ENCODE measurements at places on chromosomes 7 and 10. TPM values are rescaled to one million over a fixed set of nuclear protein-coding genes. Genes with fewer than 3 reads are reported as not detected.

- no peak for DNase-seq
Measured at GRCh38 chr10:92829786-92830377, 18.4 kb upstream of the EXOC6 start.

PDK4 gene
- polyA plus RNA-seq, result 183 TPM

DNA sequence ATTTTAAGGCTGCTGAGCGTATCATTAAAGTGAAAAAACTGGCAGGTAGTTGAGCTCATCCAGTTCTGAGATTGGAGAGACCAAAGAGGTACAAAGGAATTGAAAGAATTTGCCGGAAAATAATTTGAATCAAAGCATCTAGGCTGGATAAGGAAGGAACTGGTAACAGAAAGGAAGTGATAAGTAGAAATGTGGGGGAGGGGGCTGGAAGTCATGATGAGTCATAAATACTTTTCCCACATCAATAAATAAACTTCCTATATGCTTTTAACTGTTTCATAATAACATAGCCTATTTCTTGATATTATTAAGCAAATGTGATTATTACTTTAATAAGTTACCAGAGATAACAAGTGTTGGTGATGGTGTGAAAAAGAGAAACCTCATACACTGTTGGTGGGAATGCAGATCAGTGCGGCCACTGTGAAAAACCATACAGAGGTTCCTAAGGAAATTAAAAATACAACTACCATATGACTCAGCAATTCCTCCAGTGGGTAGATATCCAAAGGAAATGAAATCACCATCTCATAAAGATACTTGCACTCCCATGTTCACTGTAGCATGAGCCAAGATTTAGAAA is 27.0 kb downstream of the ZNF438 start:
- no peak for DNase-seq

- DNase-seq, result no peak
Measured at GRCh38 chr7:137829337-137829992, 17.3 kb downstream of the DGKI start.

DNA sequence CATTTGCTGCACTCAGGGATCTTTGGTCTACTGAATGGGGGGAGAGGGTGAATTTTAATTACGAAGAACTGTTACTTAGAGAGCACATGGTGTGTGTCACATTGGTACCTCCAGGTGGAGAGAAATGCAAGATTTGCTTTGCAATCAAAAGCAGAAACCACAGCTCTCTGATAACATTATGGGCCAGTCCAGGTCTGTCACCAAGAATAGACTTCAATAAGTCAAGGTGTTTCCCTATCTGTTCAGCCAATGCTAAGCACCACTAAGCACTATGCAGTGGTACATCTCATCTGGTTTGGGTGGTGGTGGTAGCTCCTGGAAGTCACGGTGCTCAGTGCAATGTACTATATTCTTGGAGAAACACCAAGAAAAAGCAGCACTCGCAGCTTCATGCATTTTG is 119.6 kb upstream of the AFAP1L2 start:
- DNase-seq, result no peak

FMC1 gene
- 34.0 TPM for polyA plus RNA-seq

PRSS2 gene
- 3.2 TPM for polyA plus RNA-seq

LIPJ gene
- polyA plus RNA-seq, result not detected

DENND2A gene
- polyA plus RNA-seq, result 16.9 TPM

- DNase-seq, result no peak
Measured at GRCh38 chr7:55157764-55158105, 138.9 kb downstream of the EGFR start.

DNA sequence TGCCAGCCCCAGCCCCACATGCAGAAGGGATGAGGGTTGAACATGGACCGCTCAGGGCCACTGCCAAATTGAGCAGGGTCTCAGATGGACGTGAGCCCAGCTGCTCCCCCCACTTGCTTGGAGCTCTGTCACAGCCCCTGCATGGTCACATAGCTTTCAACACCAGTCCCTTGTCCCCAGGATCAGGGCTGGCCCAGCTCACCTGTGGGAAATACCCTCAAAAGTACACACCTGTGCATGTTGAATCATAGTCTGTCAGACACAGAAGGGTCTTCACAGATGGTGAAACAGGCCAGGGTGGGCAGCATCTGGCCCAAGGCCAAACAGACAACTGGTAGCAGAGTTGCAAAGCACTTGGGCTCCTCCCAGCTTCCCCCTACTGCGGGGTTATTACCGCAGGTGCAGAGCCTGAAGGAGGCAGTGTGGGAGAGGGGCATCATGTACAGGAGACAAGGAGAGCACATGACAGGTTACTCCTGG is 77.6 kb upstream of the UNC5B start:
- no peak for DNase-seq

DNA sequence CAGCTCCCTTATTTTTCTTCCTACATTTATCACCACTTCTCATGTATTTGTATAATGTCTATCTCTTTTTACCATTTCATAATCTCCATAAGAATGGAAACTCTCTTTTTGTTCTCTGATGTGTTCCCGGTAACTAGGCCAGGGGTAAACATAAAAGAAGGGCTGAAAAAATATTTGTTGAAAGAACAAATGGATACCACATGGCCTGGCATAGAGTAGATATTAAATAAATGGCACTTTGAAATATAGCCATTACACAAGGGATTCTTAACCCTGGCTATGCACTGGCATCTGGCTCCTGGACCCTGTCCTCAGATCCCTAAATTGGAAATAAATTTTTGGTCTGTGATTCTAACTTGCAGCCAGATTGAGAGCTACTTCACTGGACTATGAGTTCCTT is 30.4 kb downstream of the ELAPOR2 start:
- no peak for DNase-seq

- no peak for DNase-seq
Measured at GRCh38 chr7:82382276-82382675, 61.3 kb downstream of the CACNA2D1 start.

ZNF394 gene
- 17.3 TPM for polyA plus RNA-seq

CCDC7 gene
- polyA plus RNA-seq, result 1.2 TPM

BLNK gene
- polyA plus RNA-seq, result 1.9 TPM

GRCh38 chr10:80078448-80079311 is at the start of gene TMEM254:
TSS of gene TMEM254 (plus strand) at chr10:80078665. CDS start at chr10:80078700, 35 bp downstream.
- DNase-seq, result peak; percentile 87

DNA sequence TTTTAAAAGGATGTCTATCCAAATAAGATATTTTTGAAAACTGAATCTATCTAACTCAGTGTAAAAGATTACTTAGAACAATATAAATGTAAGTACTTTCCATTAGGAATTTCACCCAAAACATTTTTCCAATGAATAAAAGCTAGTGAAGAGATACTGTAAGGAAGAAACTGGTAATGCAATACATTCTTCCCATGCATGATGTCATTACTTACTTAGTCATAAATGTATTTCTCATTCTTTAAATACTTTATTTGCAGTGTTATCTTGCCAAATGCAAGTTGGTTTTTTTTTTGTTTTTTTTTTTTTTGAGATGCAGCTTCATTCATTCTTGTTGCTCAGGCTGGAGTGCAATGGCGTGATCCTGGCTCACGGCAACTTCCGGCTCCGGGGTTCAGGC is 265.6 kb downstream of the PHF14 start:
- no peak for DNase-seq

GRCh38 chr10:88618496-88618895 is 31.9 kb downstream of the LIPJ start:
- DNase-seq, result no peak

DNA sequence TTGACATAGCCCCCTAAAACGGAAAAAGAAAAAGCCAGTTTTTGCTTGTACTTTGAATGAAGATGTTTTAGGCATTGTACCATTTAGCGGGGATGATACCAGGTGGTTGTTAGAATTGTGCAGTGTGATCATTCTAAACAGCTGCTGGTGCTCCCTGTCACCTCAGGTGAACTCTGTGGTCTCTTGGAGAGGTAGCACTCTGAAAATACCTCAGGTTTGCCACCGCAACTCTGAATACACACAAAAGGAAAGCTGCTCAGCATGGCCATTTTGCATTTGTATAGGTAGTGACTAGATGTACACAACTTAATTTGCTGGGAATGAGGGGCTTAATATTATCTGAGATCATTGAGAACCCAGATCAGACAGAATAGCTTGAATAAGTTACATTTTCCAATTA is 52.6 kb downstream of the PLEKHA8 start:
- DNase-seq, result no peak

- DNase-seq, result no peak
Measured at GRCh38 chr10:131871673-131872005, 29.2 kb upstream of the PPP2R2D start.

DNA sequence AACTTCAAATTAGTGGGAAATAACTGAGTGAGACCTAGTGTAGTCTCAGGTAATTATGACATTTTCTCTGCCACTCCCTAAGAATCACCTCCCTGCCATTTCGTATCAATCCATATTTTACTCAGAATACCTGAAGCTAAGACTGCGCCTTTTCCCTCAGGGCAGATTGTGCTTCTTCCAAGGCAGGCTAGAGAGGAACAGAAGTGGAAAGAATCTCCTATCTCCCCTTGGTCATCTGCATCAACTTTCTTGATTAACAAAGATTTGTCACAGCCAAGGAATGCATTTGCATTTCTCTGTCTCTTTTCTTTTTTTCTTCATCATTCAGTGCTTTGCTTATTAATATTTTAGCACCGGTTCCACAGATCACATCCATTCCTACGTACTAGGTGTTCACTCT is 119.1 kb downstream of the PTPRZ1 start:
- DNase-seq, result no peak

PROSER2 gene
- polyA plus RNA-seq, result 6.6 TPM

TMEM270 gene
- 0.09 TPM for polyA plus RNA-seq

CLCN1 gene
- 0.05 TPM for polyA plus RNA-seq

- no peak for DNase-seq
Measured at GRCh38 chr7:71312755-71313490, 181.0 kb downstream of the GALNT17 start.

INHBA gene
- 1.0 TPM for polyA plus RNA-seq

DNA sequence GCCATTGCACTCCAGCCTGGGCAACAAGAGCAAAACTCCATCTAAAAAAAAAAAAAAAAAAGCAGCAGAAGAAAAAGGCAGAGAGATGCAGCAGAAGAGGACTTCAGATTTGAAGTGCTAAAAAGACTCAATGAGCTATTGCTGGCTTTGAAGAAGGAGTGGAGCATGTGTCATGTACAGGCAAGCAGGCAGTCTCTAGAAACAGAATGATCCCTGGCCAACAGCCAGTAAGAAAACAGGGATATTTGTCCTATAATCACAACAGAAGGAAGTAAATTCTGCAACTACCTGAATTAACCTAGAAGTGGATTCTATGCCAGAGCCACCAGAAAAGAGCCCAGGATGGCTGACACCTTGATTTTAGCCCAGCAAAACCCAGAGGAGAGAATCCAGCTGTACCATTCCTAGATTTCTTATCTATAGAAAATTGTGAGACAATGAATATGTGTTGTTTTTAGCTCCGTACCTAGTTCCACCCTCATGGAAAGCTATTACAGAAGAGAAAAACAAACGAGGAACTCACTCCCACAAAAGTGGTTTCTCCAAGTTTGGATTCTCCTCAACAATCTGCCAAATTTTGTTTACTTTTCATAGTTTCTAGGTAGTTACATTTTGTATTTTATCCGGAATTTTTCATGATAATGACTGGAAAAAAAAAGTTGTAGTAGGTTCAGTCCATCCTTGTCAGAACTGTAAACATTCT is 198.2 kb upstream of the GNAI1 start:
- DNase-seq, result no peak

HMX2 gene
- polyA plus RNA-seq, result not detected

GRCh38 chr10:30583778-30584415 is 45.7 kb downstream of the LYZL2 start:
- peak; percentile 51 for DNase-seq

CREM gene
- 49.3 TPM for polyA plus RNA-seq

GRCh38 chr10:48446785-48447184 is 140.3 kb downstream of the MAPK8 start:
- DNase-seq, result no peak

GRCh38 chr10:74824184-74824899 is 2.1 kb upstream of the KAT6B start:
- DNase-seq, result no peak

FEZF1 gene
- polyA plus RNA-seq, result not detected

DNA sequence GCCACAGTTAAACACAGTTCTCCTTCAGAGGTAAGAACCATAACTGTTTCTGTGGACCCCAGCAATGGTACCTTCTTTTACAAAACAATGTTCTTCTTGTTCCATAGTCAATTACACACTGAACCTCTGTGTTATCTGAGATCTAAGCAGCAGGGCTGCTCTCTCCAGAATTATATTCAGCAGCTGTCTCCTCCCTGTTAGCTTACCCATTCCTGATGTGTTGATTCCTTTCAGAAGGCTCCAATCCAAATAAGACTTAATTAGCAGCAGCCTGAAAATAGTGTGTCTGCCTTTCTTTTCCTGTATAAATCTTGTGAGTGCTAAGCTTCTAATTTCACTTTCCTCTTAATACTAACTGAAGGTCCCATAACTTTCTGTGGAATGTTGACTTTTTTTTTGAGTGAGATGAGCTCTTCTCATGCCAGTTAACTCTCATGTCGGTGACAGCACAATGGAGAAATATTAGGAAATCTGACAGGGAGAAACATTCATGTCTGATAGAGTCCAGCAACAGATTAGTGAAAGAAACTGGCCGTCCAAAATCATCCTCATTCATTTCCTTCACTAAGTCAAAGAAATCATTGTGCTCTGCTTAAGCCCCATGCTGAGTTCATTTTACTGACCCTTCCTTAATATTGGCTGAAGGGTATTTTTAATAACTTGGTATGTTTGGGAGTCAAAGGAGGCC is 226.5 kb downstream of the PRKG1 start:
- no peak for DNase-seq
